AG10803 (cell line): ENCODE measurements at places on chromosomes 5 and 9.

DNA sequence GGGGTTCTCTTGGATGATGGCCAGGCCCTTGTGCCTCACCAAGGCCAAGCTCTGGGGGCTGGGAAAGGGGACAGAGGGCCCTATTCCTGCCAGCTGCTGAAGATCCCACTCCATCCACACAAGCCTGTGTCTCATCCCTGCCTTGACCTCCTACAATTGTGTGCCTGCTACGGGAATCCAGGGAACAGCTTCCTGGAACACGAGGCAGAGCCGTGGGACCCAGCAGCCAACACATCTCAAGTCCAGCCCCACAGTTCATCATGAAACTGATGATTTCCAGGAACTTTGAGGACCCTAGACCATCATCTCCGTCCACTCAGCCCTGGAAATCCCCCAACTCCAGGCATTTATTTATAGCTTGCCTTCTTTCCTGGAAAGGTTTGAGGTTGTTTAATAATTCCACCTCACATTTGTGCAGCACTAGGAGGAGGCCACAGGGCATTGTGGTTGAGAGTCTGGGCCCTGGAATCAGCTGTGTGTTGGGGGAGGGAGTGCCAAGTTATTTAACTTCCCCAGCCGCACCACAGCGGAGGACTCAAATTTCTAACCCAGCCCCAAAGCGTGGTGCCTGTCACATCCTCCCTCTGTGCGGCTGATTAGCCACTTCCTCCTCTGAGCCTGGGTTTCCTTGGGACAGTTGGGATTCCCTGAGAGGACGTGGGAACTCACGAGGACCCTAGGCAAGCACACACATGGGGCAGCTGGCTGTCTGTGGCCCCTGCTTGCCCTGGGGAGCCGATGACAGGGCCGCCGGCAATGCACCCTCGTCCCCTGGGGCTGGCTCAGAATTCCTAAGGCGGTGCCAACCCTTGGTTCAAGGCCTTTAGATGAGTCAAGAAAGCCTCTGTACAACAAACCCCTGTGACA is 58.2 kb upstream of the GGTA1 start:
- peak; percentile 91 for DNase-seq

DNA sequence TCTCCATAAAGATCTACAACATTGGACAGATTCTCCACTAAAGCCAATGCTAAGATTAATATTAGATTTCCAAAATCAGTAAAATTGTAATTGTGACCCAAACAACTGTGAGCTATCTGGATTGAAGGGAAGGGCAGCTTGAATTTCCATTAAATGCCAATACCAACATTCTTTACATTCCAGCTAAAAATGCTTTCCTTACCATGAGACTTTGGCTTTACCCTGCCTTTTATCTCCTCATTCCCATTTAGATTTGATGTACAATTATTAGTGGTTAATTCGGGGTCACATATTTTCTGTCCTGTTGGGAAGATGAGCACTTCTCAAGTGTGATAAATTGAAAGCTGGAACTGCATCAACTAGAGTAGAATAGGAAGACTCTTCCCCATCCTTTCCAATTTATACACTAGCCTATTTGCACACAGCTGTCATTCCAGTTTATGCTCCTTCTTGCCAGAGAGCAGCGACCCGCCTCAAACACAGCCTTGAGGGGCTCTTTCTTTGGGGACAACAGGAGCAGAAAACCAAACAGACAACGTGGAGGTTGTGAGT is 33.1 kb upstream of the MYOT start:
- no peak for DNase-seq

- no peak for DNase-seq
These were observed 4.2 kb downstream of the PRKACG start for GRCh38 chr9:69009708-69010107.

DNA sequence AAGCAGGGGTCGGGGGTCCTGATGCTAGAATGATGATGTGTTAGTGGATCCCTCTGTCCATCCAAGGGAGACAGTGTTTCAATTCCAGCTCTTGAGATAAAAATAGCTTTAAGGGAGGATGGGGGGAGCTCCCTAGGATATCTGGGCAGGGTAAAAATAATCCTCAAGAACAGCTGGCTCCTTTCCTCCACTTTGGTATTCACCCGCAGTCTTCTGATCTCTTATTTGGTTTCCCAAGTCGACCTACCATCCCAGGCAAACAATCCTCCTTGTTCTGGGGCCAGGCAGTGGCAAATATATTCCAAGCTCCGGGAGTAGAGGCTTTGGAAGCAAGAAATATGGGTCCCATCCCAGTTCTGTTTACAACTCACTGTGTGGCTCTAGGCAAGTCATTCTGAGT is 14.5 kb upstream of the COL27A1 start:
- DNase-seq, result no peak

DNA sequence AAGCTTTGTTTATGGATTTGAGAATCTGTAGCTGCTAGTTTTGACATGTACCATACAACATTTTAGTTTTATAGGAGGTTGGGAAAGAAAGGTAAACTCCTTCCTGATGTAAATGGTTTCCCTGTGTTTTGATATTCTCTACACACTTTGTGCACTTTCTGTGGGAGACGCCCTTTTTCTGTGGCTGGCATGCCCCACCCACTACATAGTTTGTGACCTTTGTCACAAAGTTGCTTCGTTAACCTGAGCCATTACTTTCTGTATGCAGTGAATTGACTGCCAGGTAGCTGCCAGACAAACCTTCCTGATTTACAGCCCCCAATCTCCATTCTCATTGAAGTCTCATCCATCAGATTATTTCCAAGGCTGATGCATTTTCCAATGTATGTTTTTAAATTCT is 90.6 kb downstream of the NLN start:
- no peak for DNase-seq
